NT2/D1 (cell line): ENCODE measurements at places on chromosomes 16 and 17.
A peak's percentile ranks its signal among the peaks of the same experiment; 100 is the strongest.

DNA sequence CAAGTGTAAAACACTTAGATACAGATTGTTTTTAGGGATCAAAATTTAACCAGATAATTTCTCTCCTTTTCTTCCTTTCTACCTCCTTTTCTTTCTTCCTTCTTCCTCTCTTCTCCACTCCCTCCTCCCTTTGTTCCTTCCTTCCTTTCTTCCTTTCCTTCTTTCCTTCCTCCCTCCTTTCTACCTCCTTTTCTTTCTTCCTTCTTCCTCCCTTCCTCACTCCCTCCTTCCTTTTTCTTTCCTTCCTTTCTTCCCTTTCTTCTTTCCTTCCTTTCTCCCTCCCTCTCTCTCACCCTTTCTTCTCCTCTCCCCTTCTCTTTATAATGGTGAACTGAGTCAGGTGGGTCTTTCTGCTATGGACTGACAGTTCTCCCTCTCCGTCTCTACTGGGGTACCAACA, 397.5 kb upstream of the CDH11 start:
- no peak for DNase-seq

DNA sequence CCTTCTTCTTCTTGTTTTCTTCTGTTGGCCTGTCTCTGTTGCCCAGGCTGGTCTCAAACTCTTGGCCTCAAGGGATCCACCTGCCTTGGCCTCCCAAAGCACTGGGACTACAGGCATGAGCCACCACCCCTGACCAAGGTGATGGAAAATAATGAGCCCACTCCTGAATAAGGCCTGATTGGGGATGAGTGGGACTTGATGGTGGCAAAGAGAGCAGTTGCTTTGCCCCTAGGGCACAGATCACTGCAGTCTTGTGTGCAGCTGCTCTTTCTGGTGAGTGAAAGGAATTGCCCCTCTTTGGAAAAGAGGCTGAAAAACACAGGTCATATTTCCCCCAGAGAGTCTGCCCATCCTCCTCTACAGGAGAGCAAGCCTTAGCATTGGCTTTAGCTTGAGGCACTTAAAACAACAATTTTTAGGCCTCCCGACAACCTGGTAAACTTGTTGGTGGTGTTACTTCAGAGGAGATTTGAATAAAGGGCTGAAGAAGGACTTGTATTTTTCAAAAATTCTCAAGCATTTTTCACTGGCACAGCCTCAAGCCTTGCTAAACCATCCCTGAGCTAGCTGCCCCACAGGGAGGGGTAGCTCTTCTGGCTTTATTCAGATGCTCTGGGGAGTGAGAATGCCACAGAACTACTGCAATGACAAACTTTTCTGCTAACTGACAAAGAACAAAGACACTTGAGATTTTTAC, 6.1 kb upstream of the PDP2 start:
- no peak for DNase-seq

GRCh38 chr16:2752850-2753732, 653 bp downstream of the SRRM2 start:
- peak; percentile 50 for DNase-seq

DNA sequence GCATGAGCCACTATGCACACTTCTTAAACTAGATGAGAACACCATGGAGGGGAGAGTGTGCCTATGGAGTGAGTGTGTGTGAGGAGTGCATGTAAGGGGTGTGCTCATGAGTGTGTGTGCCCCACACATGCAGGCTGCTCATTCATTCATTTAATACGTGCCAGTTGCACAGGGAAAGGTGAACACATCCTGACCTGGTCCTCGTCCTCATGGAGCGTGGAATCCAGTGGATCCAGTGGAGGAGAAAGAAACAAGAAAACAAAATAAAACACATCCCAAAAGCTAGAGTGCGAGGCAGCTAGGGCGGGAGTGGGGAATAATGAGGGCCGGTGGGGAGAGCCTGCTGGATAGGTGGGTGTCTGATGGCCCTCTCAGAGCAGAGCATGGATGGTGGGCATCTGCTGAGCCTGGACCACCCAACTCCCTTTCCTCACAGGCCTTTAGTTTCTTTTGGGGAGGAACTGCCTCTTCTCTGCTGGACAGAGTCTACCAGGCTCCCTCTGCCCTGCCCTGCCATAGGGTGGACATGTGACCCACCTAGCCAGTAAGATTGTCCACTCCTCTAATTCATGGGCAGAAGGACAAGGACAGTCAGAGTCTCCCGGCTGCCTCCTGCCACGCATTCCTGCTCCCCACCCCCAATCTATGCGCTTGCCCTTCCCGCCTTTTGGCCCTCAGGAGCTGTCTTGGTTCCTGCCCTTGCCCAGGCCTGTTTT, 204.3 kb downstream of the RAB11FIP4 start:
- no peak for DNase-seq

- DNase-seq: no peak
These were observed 197.4 kb downstream of the ZNF423 start for GRCh38 chr16:49658531-49658930.

DNA sequence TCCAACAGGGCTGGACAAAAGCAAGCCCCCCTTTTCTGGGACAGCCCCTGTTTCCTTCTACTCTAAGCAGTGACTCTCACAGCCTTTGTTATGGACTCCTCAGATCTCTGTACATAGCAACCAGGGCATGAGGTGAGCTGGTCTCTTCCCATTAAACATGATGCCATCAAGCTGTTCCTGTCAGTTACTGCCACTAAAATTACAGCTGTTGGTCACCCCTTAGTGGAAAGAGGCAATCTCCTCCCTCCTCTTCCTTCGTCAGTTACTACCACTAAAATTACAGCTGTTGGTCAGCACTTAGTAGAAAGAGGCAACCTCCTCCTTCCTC, 95.2 kb upstream of the SMIM36 start:
- no peak for DNase-seq

DNA sequence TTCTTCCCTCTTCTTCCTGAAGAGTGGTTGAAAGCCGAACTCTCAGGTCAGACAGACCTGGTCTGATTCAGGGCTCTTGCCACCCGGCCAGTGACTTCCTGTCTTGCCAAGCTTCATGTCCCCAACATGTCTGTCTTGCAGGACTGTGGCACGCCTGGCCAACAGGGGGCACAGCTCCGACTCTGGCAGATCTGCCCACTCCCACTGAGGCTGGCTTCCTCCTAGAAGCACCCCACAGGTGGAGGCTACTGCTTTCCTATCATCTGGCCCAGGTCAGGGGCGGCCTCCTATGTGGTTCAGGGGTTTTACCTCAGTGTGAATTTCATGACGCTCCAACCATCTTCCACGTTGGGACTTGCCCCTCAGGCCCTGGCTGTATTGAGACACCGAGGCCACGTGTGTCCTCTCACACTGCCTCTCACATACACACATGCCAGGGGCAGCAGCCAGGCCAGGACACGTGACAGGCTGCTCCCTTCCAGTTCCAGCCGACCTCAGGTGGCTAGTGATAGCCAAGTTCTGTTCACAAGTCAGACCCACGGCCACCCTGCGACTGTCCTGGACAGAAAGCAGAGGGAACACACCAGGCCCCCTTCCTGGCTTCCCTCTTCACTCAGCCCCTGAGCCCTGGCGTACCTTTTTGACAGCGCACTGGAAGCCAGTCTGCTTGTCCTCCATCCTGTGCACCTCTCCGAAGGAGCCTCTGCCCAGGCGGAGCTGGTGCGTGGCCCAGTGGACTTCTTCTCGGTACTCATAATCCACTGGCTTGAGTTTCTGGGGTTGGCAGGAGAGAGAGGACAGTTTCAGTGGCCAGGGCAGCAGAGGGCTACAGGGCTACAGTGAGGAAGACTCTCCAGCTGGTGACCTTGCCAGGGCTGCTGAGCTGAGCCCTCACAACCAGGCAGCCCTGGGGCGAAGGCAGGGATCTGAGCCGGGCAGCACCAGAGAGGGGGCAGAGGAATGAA, 22.6 kb upstream of the SPATA32 start:
- DNase-seq: no peak

DNA sequence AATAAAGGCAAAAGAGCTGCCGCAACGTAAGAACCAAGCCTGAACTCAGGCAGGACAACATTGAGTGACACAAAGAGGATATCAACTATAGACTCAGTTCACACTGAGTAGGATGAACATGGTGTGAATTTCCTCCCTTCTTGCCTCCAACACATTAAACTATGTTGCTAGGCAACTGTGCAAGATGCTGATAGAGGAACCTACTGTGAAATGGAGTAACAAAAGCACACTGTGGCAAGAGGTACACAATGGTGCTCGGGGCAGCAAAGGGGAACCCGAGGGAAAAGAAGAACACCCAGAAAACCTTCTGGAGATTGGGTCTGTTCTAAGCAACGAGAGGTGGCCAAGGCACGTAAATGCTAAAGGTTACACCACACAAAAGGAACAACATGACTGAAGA, 34.1 kb downstream of the GRB2 start:
- DNase-seq: no peak

GRCh38 chr16:57462978-57463362, 491 bp downstream of the POLR2C start:
- no peak for DNase-seq

DNA sequence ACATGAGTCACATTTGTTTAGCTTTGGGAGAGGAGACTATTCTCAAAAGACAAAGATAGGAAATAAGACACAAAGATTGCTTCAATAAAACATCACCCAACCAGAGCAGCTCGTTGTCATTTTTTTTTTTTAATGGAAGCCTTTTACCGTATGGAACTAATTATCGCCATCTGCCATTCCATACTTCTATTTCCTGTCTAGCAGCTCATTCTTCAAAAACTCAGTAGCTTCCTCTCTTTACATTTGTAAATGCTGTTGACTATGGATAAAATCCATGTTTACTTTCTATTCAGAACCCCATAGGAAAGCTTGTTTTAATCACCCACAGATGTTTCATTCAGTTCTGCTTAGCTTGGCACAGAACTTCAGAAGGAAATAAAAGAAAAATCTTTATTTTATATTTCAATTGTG, 110.0 kb upstream of the PSMD7 start:
- DNase-seq: no peak

DNA sequence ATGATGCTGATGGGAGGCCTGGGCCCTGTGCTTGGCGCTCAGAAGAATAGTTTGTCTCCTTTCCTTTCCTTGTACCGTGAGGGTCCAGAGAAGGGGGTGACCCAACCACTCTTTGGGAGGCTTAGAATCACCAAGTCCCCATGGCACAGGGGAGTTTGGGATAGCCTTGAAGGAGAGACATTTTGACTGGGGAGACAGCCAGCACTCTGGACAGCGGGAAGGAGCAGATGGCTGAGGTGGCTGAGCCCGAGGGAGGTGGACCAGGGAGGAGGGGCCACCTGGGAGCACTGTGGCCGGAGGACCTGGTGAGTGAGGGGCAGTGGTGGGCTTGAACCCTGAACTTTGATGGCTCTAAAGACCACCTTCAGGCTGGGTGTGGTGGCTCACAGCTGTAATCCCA, 18.2 kb downstream of the MGAT5B start:
- no peak for DNase-seq

GRCh38 chr17:77419547-77420094, 278.9 kb downstream of the SEC14L1 start:
- DNase-seq: peak; percentile 57

DNA sequence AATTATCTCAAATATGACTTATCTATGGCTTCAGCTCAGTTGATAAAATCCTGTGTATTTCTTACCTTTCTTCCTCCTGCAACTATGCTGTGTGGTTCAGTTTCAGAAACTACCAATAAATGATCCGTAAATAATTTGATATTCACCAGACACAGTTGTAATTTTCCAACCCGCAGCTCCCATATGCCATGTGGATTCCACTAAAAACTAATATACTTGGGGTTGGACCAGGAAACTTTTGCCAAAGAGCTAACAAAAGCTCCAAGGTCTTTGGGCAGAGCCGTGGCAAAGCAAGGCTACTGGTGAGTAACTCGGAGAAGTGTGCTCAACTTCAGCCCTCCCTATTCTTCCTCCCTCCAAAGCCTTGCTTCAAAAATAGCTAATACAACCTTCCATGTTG, 2.3 kb upstream of the CHST6 start:
- no peak for DNase-seq

DNA sequence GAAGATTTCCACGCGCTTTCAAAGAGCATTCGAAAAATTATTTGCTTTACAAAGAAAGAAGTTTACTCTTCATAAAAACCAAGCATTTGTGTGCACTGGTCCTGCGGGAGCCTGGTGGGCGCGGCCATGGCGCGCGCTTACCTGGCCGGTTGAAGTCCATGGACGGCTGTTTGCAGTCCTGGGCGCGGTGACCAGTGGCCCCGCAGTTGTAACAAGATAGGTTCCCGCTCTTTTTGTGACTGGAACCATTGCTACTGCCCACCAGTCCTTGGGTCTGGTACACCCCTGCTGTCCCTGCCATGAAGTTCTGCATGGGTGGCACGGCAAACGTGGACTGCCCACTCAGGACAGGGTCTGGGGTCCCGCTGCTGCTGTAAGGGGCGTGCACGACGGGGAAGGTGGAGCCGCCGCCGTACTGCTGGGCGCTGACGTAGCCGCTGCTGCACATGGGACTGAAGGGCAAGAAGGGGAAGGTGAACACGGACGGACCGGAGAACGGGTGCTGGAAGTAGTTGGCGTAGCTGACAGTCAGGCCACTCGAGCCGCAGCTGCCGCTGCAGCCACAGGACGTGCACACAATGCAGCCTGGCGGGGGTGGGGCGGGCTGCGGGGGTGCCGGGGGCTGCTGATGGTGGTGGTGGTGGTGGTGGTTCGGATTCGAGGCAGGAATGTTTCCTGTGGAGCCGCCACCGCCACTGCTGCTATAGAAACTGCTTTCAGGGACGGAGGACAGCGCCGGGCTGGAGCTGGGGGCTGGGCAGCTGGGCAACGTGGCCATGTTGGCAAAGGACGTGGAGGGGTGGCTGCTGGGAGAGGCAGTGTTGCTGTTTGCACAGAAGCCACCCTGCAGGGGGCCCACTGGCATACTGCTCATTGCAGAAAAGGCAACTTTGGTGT, 19.5 kb downstream of the MAP1LC3B start:
- DNase-seq: no peak

GRCh38 chr17:65430209-65430833, 131.1 kb downstream of the AXIN2 start:
- no peak for DNase-seq

- DNase-seq: no peak
These were observed 73.0 kb upstream of the CNTNAP4 start for GRCh38 chr16:76204249-76204648.

DNA sequence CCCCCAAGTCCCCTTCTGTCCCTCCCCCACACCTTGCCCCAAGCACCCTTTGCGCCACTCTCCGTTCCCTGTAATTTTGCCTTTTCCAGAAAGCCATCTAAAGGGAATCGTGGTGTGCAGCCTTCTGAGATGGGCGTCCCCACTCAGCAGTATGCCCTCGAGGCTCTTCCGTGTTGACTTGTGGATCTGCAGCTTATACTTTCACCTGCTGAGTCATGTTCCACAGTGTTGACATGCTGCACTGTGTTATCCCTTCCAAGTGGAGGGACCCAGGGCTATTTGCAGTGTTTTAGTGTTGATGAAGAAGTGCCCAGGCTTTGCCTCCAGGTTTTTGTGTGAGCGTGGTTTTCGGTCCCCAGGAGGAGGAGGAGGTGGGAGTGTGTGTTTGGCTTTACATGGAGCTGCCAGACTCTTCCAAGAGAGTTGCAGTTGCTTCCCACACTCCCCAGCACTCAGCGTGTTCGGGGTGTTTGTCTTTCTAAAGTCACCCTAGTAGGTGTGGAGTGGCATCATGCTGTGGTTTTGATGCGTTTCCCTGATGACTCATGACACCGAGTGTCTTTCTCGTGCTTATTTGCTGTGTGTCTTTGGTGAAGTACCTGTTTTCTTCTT, 32.1 kb upstream of the JPT2 start:
- DNase-seq: peak; percentile 9

- DNase-seq: no peak
These were observed 91.4 kb upstream of the TBX2 start for GRCh38 chr17:61307905-61308886.
